Kidney capillary endothelial cell (primary cell): ENCODE measurements at places on chromosomes 2 and 18.

- no peak for DNase-seq
These were observed 110.1 kb downstream of the POLE4 start for GRCh38 chr2:75068546-75068945.

DNA sequence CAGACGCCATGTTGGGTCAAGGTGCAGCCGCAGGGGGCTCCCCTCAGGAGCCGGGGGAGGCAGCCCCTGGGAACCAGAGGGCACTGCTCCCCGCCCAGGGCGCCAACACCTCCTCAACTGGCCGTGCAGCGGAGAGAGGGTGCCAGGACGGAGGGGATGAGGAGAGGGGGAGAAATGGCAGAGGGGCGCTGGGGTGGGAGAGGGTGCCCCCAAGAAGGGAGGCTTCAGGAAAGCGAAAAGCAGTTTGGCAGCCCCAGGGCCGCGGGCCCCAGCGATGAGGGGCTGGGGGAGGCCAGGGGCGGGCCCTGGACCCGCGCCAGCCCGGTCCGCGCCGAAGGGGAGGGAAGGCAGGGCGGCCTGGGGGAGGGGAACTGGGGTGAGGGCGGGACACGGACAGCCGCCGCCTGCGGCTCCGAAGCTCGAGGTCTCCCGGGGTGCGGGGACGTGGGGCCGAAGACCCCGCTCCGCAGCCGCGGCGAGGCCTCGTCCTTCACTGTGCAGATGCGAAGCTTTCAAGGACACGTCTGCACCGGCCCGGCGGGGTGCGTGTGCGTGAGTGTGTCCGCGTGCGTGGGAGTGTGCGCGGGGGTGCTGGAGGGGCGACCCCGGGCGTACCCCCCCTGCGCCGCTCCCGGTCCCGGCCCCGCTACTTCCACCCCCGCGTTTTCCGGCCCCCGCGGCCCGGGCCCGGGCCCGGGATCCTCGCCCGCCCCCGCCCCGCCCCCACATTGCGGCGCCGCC is 1.4 kb downstream of the DNMT3A start:
- DNase-seq: no peak

- no peak for DNase-seq
These were observed 2.8 kb downstream of the COL6A3 start for GRCh38 chr2:237411092-237411601.

- DNase-seq: no peak
These were observed 356.8 kb downstream of the SUCLG1 start for GRCh38 chr2:84102274-84102673.

GRCh38 chr2:41871080-41871479 is 176.7 kb upstream of the PKDCC start:
- no peak for DNase-seq

DNA sequence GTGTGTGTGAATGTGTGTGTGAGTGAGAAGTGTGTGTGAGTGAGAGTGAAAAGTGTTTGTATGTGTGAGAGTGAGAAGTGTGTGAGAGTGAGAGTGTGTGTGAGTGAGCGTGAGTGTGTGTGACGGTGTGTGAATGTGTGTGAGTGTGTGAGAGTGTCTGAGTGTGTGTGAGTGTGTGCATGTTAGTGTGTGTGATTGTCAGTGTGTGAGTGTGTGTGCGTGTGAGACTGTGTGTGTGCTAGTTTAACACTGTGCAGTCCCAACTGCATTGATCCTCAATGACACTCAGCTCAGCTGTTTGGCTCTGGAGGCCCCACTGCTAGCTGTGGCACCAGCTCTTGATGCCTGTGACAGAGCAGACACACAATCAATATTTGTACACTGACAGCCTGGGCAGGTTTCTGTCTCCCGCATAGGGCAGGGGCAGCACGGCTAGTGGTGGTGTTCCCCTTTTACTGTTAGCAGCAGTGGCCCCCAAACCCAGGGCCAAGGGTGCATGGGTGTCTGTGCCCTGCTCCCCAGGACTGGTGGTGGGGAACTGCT is 135.0 kb downstream of the INHBB start:
- no peak for DNase-seq

GRCh38 chr2:133737242-133737993 is 169.2 kb upstream of the NCKAP5 start:
- peak; percentile 23 for DNase-seq

DNA sequence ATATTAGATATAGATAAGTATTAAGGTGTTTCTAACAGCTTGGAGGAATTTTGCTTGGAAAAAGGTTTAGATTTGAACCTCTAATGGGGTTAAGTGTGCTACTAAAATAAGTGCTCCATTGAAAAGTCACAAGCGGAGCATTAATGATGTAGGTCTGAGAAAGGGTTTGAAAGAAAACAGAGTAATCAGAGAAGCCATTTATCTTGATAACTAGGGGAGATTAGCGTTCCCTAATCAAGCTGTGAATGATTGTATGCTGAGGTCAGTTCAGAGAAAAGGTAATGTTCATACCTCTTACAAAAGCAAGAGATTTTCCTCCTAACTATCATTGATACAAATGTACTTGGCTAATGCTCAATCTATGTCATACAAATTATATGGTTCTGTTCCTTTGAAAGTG is 1.5 kb downstream of the ARHGAP25 start:
- no peak for DNase-seq

- peak; percentile 59 for DNase-seq
These were observed 4.7 kb downstream of the CAPG start for GRCh38 chr2:85405201-85406059.

GRCh38 chr2:48253301-48253700 is 276.7 kb upstream of the STON1 start:
- DNase-seq: no peak

GRCh38 chr2:205161156-205161839 is 521.0 kb upstream of the NRP2 start:
- no peak for DNase-seq

GRCh38 chr2:158103411-158104012 is 1.8 kb downstream of the UPP2 start:
- no peak for DNase-seq

- no peak for DNase-seq
These were observed 98.3 kb downstream of the ARL4C start for GRCh38 chr2:234398531-234398930.

- DNase-seq: no peak
These were observed 118.7 kb upstream of the KCTD1 start for GRCh38 chr18:26667046-26667445.

DNA sequence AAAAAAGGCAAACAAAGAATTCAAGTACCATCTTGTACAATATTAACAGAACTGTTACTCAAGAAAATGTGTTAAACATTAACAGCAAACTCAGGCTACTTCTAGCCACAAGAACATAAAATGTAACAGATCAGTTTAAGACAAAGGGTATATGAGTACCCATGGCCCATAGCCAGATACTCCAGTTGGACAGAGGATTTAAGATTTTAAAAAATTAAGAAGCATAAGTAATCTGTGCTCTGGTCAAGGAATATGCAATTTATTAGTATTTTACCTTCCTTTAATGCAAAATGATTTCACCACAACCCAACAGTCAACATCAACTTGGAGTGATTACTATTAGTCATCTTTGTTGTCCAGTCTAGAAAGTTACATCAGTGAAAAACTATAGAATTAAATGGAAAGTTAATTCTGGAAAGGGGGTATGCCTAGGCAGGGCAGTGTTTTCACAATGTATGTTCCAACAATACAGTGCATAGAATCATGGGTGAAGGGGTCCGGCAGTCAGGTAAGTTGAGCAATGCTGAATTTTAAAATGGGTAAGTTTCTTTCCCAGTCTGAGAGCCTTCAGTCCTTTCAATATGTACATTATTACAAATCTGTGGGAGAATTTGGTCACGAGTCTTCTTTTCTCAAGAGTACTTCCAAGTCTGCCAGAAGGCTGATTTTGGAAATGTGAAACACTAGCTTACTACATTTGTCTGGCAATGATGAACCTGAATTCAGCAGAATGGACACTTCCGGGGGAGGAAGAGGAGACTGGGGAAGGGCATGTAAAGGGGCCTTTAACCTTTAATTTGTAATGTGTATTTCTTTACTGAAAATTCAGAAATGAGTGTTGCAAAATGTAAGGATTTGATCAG is 34.5 kb downstream of the SFT2D3 start:
- DNase-seq: no peak

- DNase-seq: no peak
These were observed 29.4 kb upstream of the SNED1 start for GRCh38 chr2:240968731-240969624.

DNA sequence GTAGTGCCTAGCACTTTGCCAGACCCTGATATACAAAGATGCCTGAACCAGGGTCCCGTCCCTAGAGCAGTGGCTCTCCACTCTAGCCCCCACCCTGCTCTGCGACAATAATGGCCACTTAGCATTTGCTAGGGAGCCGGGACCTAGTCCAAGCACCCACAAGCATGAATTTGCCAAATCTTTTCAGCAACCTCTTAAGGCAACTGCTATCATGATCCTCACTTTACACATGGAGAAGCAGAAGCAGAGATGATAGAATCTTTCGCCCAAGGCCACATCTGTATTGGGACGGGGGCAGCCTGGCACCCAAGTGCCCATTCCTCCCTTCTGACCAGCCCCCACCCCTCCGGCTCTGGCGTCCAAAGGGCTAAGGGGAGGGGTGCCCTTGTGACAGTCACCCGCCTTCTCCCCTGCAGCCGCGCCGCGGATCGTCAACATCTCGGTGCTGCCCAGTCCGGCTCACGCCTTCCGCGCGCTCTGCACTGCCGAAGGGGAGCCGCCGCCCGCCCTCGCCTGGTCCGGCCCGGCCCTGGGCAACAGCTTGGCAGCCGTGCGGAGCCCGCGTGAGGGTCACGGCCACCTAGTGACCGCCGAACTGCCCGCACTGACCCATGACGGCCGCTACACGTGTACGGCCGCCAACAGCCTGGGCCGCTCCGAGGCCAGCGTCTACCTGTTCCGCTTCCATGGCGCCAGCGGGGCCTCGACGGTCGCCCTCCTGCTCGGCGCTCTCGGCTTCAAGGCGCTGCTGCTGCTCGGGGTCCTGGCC is 13.0 kb downstream of the SIGLEC15 start:
- no peak for DNase-seq

DNA sequence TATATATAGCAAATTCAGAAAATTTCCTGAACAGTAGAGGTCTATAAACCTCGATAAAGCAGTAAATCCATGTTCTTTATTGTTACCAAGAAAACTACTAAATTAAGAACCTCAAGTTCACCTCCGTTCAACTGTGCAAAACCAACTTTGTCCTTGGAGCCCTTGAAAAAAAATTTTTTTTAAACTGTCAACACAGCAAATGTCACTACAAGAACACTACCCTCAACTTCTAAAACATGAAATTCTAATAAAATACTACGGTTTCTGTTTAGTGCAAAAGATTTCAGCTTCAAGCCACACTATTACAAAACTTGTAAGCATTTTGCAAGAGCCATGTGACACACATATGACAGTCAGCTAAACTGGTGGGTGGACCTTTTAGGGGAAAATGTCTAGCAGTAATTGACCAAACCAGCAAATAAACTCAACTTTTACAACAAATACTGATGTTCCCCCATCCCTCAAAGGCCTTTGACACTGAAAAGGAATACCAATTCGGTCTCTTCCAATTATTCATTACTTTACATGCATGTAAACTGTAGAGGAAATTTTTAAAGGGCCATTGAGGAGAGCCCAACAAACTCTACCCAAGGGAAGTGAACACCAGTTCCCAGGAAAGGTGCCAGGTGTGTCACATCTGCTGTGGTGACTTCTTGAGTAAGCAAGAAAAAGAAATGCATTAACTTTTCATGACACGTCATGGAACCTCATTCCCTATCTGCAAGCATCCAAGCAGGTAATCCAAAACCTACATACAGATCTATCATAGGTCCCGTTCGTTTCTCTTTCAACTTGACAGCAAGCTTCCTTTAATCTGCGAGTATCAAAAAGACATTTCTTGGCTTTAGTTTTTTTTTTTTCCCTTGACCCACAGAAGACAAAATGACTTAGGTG is 1.4 kb downstream of the RAB1A start:
- DNase-seq: no peak

DNA sequence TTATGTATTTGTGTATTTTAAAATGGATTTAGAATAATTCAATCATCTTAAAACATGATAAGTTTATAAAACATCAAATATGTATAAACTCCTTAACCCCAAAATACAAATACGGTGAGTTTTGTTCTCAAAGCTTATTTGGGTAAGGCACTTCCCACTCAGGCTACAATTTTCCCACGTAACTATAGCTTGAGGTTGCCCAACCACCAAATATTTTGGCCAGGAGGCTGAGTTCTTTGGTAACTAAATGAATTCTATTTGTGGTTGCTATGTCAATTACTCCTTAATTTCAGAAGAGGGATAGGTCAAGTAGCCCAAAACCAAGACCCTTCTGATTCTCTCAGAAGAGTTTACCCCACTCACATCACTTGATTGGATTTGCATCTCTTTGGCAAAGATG is 70.4 kb downstream of the MYL12B start:
- no peak for DNase-seq

- DNase-seq: no peak
These were observed 108.8 kb upstream of the DLX2 start for GRCh38 chr2:172211512-172211911.

DNA sequence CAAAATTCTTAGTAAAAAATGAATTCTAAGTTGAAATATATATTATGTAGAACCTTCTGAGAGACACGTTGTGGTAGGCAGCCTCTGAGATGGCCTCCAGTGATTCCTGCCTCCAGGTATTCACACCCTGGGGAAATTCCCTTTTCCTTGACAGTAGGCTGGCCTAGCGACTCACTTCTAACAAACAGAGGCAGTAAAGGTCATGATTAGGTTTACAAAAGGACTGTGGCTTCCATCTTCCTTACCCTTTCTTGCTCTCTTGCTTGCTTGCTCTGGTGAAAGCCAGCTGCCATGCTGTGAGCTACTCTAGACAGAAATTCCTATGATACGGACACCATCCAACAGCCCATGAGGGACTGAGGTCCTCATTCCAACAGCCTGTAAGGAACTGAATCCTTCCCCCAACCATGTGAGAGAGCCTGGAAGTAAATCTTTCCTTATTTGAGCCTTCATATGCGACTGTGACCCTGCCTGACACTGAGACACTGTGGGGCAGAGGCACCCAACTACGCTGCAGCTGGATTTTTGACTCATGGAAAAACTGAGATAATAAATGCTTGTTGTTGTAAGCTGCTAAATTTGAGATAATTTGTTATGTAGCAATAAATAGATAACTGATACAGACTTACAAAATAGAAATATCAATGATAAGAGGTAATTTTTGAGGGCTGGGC is 32.7 kb upstream of the SERTAD2 start:
- no peak for DNase-seq

- DNase-seq: no peak
These were observed 129.2 kb downstream of the ETAA1 start for GRCh38 chr2:67526283-67526682.

- no peak for DNase-seq
These were observed 5.1 kb upstream of the TTC27 start for GRCh38 chr2:32622570-32623310.

DNA sequence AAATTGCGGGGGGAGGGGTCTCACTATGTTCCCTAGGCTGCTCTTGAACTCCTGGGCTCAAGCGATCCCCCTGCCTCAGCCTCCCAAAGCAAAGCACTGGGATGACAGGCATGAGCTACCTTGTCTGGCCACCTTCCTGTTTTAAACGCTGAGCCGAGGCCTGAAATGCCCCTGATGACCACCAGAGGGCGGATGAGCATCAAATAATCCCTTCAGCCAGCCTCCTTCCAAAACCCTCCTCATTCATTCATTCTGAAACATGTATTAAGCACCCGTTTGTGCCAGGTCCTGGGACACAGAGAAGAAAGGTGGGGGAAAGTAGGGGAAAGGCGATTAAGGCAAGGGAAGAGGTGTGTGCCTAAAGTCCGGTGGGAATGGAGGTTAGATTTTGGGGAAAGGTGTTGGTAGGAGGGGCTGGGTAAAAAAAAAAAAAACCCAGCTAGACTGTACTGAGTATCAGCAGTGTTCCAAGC is 30.7 kb upstream of the PTMA start:
- DNase-seq: peak; percentile 80
